ENCODE measurements at places on chromosomes 12 and 14. TPM values are rescaled to one million over a fixed set of nuclear protein-coding genes. Genes with fewer than 3 reads are reported as not detected.

The PRIMA1 gene
- total RNA-seq: 3.5 TPM

The GSC gene
- 2.1 TPM for total RNA-seq

The ACVRL1 gene
- total RNA-seq: 90.2 TPM

The RNASE1 gene
- total RNA-seq: 922 TPM

The WNT1 gene
- not detected for total RNA-seq

The CCNB1IP1 gene
- 60.3 TPM for total RNA-seq

The SLC5A8 gene
- total RNA-seq: not detected

The KRT78 gene
- not detected for total RNA-seq

The GPR162 gene
- 3.1 TPM for total RNA-seq

DNA sequence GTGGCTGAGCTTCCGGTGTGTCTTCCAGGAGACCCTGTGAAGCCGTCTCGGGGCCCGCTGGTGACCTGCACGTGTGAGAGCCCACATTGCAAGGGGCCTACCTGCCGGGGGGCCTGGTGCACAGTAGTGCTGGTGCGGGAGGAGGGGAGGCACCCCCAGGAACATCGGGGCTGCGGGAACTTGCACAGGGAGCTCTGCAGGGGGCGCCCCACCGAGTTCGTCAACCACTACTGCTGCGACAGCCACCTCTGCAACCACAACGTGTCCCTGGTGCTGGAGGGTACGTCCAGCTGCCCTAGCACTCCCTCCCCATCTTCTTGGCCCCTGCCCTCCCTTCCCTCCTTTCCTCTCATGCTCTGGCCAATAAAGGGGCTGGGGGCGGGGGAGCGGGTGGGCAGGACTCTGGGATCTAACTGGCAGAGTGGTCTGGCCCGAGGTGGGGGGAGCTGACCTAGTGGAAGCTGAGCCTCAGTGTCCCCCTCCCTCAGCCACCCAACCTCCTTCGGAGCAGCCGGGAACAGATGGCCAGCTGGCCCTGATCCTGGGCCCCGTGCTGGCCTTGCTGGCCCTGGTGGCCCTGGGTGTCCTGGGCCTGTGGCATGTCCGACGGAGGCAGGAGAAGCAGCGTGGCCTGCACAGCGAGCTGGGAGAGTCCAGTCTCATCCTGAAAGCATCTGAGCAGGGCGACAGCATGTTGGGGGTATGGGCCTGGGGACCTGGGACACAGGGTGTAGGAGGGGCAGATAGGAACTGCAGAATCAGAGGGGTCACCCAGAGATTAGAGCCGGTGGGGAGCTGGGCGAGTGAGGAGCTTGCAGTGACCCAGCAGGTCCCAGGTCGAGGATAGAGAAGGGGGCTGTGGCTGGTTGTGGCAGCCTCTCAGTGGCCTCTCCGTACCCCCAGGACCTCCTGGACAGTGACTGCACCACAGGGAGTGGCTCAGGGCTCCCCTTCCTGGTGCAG is 6.0 kb downstream of the ACVRL1 start:
- no peaks in the 10 kb centered on the region for H3K27me3 ChIP-seq
- no peaks in the 10 kb centered on the region for H3K36me3 ChIP-seq
- no peak for DNase-seq
- no peaks in the 10 kb centered on the region for H3K4me1 ChIP-seq
- no peak overlapping the region for H3K4me3 ChIP-seq

GRCh38 chr12:100348657-100349454 is 8.0 kb upstream of the SLC17A8 start:
- H3K27me3 ChIP-seq: no peaks in the 10 kb centered on the region
- H3K4me3 ChIP-seq: no peak overlapping the region
- no peaks in the 10 kb centered on the region for H3K36me3 ChIP-seq
- no peak overlapping the region for H3K27ac ChIP-seq

DNA sequence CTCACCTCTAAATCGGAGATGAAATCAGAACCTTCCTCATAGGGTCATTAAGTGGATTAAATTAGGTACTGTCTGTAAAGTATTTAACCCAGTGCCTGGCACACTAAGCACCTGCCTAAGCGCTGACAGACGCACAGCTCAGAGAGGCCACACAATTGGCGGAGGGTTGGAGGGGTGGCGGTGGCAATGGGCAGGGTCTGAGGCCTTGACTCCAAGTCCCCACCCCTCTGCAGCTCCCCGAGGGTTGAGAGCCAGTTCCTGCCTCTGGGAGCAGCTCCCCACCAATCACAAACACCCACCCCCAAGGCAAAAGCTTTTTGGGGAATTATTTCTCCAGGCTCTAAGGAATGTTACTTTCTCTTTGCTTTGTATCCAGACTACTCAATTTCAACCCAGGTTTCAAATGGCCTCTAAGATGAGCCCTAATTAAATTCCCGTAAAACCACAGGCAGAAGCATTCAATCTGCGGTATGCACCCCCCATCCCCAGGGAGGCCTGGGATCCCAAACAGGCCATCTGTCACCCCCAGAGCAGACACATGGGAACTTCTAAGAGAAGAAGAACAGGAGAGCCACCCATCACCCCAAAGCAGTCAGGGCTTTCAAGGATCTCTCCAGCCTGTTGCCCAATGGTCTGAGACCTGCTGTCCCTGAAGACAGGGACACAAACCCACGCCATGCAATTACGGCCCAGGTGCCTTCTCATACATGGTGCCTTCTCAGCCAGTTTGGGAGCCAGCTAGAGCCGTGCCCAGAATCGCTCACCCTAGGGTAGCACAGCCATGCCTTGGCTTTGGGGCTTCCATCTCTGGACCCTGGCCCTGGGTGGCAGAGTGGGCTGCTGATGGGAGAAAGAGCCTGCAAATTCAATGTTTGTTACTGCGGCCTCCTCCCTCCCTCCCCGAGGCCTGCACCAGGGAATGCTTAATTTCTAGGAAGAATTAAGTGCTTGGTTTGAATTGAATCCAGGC is 66.1 kb downstream of the CHGA start:
- no peak overlapping the region for H3K27ac ChIP-seq
- peaks cover 3% of the 10 kb centered on the region for H3K4me1 ChIP-seq
- no peak for DNase-seq
- no peak overlapping the region for H3K4me3 ChIP-seq

- no peak for DNase-seq
- no peaks in the 10 kb centered on the region for H3K4me1 ChIP-seq
- H3K36me3 ChIP-seq: no peaks in the 10 kb centered on the region
- H3K27me3 ChIP-seq: no peaks in the 10 kb centered on the region
- no peak overlapping the region for H3K27ac ChIP-seq
Observed at GRCh38 chr14:50836515-50836914, 5.6 kb upstream of the NIN start.

DNA sequence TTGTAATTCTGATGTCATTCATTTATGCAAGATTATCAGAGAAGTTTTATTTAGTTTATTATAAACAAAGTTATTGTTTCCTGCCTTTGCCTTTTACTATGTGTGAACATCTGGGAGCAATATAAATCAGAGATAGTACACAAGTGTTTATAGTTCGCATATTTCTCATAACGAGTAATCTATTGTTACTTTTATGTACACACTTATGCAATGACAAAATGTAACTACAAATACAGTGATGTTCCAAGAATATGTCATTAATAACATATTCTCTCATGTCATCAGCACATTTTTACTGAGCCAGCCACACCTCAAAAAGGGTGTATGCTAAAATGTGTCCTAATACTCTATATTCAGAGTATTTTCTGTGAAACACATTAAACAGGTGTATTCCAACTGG is 243.2 kb downstream of the ALX1 start:
- H3K36me3 ChIP-seq: no peaks in the 10 kb centered on the region
- H3K4me3 ChIP-seq: no peak overlapping the region
- no peaks in the 10 kb centered on the region for H3K27me3 ChIP-seq
- no peak for DNase-seq
- H3K4me1 ChIP-seq: no peaks in the 10 kb centered on the region
- H3K27ac ChIP-seq: no peak overlapping the region

- H3K36me3 ChIP-seq: no peaks in the 10 kb centered on the region
- no peaks in the 10 kb centered on the region for H3K27me3 ChIP-seq
- no peak overlapping the region for H3K4me3 ChIP-seq
- no peaks in the 10 kb centered on the region for H3K4me1 ChIP-seq
Observed at GRCh38 chr14:23047751-23048693, 6.0 kb downstream of the PSMB11 start.

- H3K27me3 ChIP-seq: no peaks in the 10 kb centered on the region
- H3K4me3 ChIP-seq: no peak overlapping the region
- H3K36me3 ChIP-seq: no peaks in the 10 kb centered on the region
Observed at GRCh38 chr14:61461808-61462275, 140.5 kb downstream of the PRKCH start.

- DNase-seq: no peak
- H3K27ac ChIP-seq: no peak overlapping the region
- H3K4me1 ChIP-seq: no peaks in the 10 kb centered on the region
- H3K36me3 ChIP-seq: no peaks in the 10 kb centered on the region
- H3K27me3 ChIP-seq: no peaks in the 10 kb centered on the region
Observed at GRCh38 chr12:130948136-130948535, 5.6 kb upstream of the ADGRD1 start.

GRCh38 chr12:112166051-112167015 is 41.0 kb downstream of the TRAFD1 start:
- no peaks in the 10 kb centered on the region for H3K27me3 ChIP-seq
- no peaks in the 10 kb centered on the region for H3K4me1 ChIP-seq
- no peak for DNase-seq
- H3K27ac ChIP-seq: no peak overlapping the region
